ENCODE measurements at places on chromosomes 6 and 20. TPM values are rescaled to one million over a fixed set of nuclear protein-coding genes. Genes with fewer than 3 reads are reported as not detected.
A peak's percentile ranks its signal among the peaks of the same experiment; 100 is the strongest.

- no peak for DNase-seq
Observed at GRCh38 chr6:111329882-111330633, 153.0 kb downstream of the REV3L start.

- DNase-seq = no peak
Observed at GRCh38 chr6:43978473-43979346, 148.5 kb downstream of the MRPL14 start.

The BLCAP gene
- 94.1 TPM for polyA plus RNA-seq

DNA sequence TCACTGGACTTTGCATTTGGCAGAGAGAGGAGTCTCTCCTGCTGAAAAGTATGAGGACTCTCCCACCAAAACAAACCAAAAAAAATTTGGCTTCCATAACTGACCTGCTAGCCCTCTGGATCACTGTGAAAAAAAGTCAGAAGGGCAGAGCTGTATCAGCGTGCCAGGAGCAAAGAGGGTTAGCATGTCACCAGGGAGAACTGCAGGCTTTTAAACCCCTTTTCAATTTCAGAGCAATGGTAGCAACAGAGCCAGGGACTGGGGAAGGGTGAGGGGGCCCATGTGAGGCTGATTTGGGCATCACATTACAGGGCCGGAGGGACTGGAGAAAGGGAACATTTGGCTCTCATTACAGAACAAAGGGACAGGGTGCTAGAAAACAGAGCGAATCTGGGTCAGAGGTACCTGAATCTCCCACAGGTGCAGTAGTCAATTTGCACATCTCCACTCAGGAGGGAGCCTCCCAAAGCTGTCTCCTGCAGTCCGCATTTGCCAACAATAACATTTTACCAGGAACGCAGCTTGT is 185.7 kb upstream of the EYA4 start:
- no peak for DNase-seq

DNA sequence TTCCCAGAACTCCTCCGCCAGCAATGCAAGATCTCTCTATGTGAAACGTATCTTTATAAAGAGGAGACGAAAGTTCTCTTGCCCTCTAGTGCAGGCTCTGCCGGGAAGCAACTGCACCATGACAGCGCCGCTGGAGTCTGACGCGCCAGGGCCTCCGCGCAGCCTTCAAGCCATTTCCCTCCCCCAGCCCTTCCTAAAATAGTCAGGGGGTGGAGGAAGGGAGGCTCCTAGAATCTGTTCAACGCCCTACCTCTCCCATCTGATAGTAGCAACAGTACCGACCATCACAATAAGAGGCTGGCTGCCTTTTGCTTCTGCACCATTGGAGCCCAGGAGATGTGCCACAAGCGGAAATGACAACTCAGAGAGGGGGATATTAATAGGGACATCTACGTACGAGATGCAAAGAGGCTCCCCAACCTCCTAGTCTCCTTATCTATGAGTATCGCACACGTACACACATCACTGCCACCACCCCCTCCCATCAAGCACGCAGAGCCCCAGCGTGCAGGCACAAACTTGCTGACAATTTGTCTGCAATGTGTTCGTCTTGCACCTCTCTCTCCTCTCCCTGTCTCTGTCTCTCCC is 1.0 kb downstream of the SYNE1 start:
- DNase-seq = no peak

DNA sequence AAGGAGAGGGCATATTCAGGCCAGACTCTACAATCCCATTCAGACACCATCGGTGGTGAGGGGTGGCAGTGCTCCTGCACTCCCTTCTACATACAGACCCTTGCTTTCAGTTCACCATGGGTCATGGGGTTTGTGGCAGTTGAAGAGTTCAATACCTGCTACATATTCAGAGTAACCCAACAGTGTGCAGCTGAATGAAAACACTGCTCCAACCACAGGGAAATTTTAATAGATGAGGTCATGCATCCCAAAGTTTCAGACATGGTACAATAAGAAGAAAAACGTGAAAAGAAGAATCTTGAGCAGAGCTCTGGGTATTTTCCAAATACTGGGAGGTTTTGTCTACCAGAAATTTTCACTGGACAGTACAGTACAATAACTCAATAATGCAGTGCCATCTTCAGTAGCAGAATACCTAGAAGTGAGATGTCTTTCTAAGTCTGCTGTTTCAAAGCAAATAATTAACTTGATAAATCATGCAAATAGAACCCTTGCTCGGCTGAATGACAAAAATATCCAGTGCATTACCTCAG is 162.1 kb downstream of the PTPRK start:
- no peak for DNase-seq

The OPRM1 gene
- polyA plus RNA-seq = not detected

GRCh38 chr20:15297059-15297875 is 959.9 kb upstream of the FLRT3 start:
- DNase-seq = no peak

- no peak for DNase-seq
Observed at GRCh38 chr6:112237066-112237465, 17.3 kb downstream of the LAMA4 start.

DNA sequence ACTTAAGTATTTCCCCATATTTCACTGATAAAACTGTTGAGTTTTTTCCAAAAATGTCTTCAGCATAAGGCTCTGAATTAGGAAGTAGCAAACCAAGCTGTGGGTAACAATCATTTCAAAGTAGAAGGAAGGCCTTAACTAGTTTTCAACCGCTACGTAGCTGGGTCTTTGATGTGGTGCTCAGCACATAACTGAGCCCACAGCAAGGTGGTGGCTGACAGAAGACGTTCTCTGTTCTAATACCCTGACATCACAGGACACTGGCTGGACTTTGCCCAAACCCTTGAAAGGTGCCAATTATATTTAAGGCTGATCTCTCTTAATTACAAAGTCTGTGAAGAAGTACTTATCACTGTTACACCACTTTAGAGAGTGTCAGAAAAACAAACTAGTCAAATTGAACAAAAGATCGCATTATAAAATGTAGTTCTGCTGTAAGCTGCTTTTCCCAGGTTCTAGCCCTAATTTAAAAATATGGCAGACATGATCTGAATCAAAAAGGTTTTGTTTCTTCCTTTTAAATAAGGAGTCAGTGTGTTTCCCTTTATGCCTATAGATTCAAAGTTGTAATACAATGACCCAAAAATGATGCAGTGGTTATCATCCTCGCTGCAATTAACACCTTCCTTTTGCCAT is 26.7 kb downstream of the MAN1A1 start:
- no peak for DNase-seq

DNA sequence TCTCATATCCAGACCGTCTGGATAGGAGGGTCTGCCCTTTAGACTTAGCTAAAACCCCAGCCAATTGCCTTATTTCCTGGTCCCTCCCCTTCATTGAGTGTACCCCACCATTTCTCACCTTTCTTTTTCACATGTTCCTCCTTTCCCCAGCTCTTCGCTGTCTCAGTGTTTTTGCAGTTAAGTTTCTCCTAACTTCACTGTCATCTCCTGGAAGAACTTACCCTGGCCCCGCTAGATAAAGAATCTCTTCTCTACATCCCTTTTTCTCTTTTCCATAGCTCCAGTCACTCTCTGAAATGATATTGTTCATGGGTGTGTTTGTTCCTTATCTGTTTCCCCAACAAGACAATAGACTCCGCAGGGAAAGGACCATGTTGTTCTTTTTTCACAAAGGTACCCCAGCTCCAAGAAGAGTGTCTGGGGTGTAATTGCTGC is 208.8 kb downstream of the TSHZ2 start:
- no peak for DNase-seq

The LY86 gene
- polyA plus RNA-seq = not detected

DNA sequence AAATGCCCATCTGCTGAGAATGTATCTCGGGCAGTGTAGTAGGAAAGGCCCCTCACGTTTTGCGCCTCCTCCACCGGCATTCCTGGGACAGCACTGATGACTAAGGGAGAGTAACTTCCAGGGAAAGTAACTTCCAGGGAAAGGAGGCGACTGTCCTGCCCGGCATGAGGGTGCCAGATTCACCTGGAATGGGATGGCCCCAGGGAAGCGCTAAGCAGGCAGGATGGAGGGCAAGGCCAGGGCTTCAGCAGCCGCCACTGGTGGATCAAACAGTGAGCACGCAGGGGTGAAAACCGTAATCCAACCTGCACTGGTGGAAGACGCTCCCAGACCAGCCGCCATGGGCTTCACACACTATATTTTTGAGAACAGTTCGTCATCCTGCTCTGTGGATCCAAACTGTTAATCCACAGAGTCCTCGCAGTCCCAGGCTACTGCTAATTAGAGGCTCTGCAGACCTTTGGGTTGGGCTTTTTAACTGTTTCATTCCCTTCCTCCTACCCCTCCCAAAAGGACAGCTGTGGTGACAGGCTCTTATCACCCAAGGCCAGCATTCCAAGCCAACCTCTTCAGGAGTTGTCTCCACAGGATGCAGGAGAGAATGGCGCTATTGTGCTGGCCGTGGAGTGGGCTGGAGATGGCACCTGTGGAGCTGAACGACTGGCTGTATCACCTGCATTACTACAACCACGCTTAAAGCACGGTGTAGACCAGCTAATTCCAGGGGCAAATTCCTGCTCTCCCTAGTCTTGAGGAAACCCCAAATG is 178.9 kb downstream of the DLL1 start:
- DNase-seq = no peak

The WFDC12 gene
- not detected for polyA plus RNA-seq

- peak; percentile 10 for DNase-seq
Observed at GRCh38 chr6:136740050-136740974, 52.0 kb downstream of the MAP3K5 start.

The ENPP5 gene
- not detected for polyA plus RNA-seq

The PACSIN1 gene
- 0.04 TPM for polyA plus RNA-seq

The AGPAT4 gene
- 10.0 TPM for polyA plus RNA-seq

The PACRG gene
- not detected for polyA plus RNA-seq

GRCh38 chr20:57672164-57672563 is 37.7 kb downstream of the PMEPA1 start:
- DNase-seq = no peak

GRCh38 chr6:72892901-72893300 is 271.0 kb downstream of the KCNQ5 start:
- DNase-seq = no peak

GRCh38 chr20:45044084-45044573 is 56.8 kb downstream of the KCNS1 start:
- DNase-seq = peak; percentile 55

- no peak for DNase-seq
Observed at GRCh38 chr6:138454981-138455706, 44.1 kb downstream of the NHSL1 start.

The TMEM63B gene
- polyA plus RNA-seq = 42.1 TPM

The ULBP1 gene
- 2.6 TPM for polyA plus RNA-seq

DNA sequence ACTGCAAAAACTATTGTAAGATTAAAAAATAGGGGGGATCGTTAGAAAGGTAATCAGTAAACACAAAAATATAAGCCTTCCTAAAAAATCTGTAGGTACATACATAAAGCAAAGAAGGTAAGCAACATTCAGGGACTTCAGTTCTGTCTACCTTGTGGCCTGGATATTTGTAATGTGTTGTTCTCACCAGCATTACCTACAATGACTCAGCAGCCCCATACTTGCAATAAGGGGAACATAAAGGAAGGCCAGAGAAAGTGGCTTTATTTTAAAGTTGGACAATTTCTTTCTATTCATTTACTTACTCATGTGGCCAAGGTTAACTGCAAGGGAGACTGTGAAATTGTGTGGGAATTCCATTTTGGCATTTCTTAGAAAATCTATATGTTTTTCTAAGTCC is 277.2 kb upstream of the PREP start:
- no peak for DNase-seq

The OR2J3 gene
- not detected for polyA plus RNA-seq

- DNase-seq = no peak
Observed at GRCh38 chr6:56655249-56655648, 12.6 kb upstream of the DST start.

The VWA7 gene
- polyA plus RNA-seq = 0.32 TPM

- no peak for DNase-seq
Observed at GRCh38 chr20:53580376-53581111, 13.1 kb downstream of the ZNF217 start.

- DNase-seq = no peak
Observed at GRCh38 chr6:35544769-35545361, 32.2 kb upstream of the TULP1 start.

The ZSCAN12 gene
- polyA plus RNA-seq = 4.0 TPM

DNA sequence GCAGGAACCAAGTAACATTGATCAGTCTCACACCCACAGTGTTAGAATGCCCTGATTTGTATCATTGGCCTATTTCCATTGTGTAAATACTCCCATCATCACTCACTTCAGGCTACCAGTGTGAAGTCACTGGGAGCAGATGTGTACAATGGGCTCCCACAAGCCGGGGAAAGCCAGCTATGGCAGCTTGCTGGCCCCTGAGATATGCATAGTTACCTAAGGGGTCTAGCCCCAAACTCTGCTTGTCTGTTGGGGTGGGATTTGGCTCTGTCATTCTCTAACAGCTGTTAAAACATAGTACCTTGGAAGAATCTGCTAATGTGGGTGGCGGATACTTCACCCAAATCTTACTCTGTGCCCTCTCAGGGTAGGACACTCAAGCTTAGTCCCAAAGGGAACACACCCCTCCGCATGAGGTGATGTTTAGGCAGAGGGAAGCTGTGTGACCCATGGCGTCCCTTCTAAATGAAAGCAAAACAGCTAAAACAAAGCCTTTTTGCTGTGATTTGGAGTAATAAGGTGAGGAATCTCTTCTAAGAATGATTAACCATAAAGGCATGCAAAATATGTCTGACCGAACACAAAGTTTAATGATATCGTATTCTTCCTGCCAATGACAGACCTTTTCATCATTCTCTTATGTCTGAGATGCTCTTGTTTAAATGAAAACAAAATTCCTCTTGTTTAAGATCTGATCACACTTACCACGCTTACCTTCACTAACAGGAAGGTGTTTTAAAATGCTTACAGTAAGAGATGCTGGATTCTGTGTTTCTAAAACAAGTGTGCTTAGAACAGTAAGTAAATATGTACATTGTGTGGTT is 45.9 kb upstream of the PXDC1 start:
- peak; percentile 45 for DNase-seq

DNA sequence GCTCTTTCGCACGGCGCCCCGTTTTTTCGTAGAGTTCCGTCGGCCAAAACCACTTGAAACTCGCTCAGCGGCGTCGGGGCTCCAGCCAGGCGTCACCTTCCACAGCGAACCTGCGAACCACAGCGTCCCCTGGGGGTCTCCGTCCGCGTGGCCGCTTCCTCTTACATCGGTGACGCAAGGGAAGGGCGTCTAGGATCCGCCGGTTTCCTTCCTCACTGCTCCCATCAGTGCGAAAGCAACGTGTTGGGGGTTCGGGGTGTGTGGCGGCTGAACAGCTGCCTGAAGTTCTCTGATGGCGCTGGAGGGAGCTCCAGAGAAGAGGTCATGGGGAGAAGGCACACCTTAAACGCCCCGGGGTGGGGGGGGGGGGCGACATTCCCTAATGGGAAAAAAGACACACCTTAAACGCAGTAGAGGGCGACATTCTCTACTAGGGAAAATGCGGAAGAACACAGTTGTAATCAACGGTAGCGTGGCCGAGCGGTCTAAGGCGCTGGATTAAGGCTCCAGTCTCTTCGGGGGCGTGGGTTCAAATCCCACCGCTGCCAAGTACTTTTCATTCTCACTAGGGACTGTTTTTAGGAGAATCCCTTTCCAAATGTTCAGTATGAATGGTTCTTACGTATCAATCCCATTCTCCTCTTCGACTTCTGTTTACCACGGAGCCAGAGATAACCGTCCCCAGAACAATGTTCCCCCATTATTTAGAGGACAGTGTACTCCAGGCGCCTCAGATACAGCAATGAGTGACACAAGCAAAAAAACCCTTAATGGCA is 16.4 kb downstream of the ZNF311 start:
- no peak for DNase-seq
